Activated CD4-positive, alpha-beta T cell treated with anti-CD3 and anti-CD28 coated beads for 36 hours (primary cell): ENCODE measurements at places on chromosomes 12 and 14. TPM values are rescaled to one million over a fixed set of nuclear protein-coding genes. Genes with fewer than 3 reads are reported as not detected.

PMCH gene
- total RNA-seq: 0.57 TPM

RNASE3 gene
- total RNA-seq: not detected

SOX5 gene
- total RNA-seq: 1.1 TPM

FOXG1 gene
- not detected for total RNA-seq

FGD4 gene
- total RNA-seq: not detected

FBLN5 gene
- total RNA-seq: 4.7 TPM

FOXA1 gene
- 0.07 TPM for total RNA-seq

CD27 gene
- 116 TPM for total RNA-seq

EGLN3 gene
- total RNA-seq: 3.9 TPM

ACOT6 gene
- not detected for total RNA-seq

GNB3 gene
- 0.76 TPM for total RNA-seq

KRT71 gene
- not detected for total RNA-seq

GNS gene
- total RNA-seq: 19.9 TPM

ANKS1B gene
- total RNA-seq: 0.19 TPM

KRT82 gene
- total RNA-seq: not detected

NTN4 gene
- not detected for total RNA-seq

LMBR1L gene
- 48.0 TPM for total RNA-seq

DNA sequence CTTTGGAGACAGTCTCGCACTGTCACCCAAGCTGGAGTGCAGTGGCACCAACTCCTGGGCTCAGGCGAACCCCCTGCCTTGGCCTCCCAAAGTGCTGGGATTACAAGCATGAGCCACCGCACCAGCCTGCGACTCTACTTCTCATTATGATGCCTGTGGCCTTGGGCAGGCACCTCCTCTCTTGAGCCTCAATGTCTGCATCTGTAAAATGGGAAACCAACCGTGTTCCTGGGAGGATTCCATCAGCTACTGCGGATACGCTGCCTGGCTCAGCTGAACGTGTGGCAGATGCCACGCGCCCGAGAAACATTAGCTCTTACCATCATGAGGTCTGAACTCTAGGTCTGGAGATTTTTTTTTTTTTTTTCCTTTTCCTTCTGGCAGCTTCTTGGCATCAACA lies 5.8 kb downstream of the TESC start:
- no peak for DNase-seq

DNA sequence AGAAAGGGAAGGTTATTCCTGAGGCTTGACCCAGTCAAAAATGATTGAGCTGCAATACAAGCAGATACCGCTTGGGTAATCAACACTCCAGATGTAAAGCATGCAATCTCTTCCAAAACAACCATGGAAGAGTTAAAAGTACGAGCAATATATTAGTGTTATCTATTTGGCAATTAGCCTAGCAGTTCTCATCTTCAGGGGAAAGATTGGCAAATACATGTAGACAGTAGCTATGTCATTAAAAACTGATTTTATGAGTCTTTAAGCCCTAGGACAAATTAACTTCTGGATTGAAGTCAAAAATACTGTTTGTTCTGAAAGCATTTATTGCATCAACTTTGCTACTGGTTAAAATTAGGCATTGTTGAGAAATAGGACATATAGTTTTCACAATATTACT lies 9.3 kb upstream of the GYS2 start:
- DNase-seq: no peak

DNA sequence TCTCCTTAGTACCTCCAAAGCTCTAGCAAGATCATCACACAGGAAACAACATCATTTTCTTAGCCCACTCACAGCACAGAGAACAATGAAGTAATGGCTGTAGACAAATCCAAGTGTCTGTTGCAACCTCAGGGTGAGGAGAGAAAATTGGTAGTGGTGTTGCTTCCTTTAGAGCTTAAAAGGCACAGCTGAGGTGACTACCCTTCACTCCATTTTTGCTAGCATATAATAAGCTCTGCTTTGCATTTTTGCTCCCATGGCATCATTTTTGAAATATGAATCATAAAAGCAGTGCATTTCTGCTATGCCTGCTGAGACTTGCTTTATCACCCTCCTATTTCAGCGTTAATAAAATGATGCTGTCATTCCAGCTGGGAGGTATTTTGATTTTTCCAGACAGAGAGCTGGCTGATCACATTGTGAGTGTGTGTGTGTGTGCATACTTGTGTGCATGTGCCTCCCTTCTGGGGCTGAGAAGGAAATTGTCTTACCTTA lies 18.5 kb upstream of the PCNX1 start:
- DNase-seq: no peak

DNA sequence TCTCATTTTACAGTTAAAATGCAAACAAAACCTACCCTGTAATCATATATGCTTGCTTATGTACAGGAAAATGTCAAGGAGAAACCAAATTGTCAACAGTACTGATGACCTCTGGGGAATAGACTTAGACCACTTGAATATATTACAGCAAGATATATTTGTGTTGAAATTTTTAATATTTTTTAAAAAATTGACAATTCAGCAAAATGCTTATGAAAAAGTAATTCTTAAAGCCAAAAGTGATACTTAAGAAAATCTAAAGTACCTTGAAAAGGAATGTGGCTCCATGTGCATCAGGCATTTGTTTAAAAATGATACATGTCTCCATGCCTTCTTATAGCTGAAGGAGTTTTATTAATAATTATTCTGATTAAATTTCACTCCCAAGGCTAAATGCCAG lies 49.2 kb downstream of the PTPN21 start:
- no peak for DNase-seq

GRCh38 chr14:24145690-24146452 lies 539 bp downstream of the PSME2 start:
- no peak for DNase-seq

DNA sequence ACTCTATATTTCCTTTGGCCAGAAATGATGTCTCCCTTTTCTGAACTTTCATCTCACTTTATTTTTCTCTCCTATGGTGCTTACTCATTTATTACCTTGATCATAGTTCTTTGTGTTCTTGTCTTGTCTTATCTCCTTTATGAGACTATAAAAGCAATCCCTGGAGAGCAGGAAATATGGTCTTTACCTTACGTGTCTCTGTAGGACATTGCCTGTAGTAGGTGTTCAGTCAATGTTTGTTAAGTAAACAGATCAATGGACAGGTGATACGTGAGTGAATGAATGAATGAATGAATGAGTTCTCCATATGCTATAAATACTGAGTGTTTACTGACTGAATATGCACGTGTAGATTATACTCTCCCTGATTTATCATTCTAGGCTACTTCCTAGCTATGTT lies 193.7 kb upstream of the HMGA2 start:
- no peak for DNase-seq

DNA sequence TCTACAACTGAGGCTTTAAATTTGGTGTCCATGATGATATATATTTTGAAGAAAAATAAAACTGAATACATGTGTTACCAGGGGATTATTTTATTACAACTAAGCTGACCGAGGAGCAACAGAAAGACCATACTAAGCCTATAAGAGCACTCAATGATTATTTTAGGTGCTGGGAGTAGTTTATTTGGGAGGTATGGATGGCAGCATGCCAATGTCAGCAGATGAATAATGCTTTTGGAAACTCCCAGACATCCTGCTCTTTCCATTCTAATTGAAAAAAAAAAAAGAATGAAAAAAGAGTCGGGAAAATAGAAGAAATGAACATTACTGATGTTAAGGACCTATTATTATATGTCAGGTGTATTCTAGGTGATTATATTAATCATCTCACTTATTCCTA lies 441.2 kb downstream of the BTG1 start:
- DNase-seq: no peak

DNA sequence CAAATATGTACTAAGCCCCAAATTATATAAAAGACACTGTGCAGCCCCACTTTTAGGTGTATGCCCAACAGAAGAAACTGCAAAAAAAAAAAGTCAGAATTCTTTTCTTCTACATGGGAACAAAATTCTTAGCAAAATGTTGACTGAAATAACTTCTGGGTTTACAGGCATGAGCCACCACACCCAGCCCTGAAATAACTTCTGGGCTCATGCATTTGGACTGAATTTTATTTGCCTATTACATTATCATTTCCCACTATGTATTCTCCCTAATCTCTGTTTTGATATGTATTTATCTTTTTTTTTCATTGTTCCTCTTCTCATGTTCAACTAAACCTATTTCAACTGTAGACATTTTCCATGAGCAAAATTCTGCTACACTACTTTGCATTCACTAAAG lies 169.2 kb downstream of the GRIN2B start:
- no peak for DNase-seq

DNA sequence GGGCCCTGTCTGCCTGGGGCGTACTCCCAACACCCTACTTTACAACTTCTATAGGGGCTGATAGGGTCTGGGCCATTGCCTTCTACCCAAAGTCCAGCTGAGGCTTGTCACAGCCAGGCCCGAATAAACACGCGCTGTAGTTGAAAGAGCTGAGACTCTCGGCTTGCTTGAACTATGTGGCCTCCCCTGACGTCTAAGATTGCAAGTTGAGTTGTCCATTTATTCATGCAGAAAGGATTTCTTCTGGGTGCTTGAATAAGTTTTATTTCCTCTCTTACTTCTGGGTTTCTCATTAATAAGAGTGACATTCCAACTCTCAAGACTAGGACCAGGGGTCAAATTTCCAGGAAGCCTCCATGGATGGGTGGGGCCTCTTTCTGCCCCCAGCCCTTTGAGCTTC lies 74.4 kb upstream of the VRK1 start:
- no peak for DNase-seq

DNA sequence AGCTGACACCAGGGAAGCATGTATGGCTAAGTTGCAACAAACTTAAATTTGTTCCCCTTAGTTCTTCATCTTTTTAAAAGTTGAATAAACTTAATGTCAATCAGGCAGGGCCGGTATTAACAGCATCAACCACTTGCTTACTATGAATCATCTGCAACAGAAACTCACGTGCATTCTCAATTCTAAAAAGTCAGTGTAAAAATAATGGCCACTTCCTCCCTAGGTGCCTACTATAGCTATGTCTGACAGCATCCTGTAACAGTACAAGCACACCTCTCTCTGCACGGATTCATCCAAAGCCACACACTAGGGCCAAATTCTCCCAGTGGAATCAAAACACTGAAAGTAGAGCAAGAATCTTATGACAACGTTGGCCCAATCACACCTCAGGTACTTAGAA lies 48.6 kb downstream of the PPP1R36 start:
- no peak for DNase-seq

DNA sequence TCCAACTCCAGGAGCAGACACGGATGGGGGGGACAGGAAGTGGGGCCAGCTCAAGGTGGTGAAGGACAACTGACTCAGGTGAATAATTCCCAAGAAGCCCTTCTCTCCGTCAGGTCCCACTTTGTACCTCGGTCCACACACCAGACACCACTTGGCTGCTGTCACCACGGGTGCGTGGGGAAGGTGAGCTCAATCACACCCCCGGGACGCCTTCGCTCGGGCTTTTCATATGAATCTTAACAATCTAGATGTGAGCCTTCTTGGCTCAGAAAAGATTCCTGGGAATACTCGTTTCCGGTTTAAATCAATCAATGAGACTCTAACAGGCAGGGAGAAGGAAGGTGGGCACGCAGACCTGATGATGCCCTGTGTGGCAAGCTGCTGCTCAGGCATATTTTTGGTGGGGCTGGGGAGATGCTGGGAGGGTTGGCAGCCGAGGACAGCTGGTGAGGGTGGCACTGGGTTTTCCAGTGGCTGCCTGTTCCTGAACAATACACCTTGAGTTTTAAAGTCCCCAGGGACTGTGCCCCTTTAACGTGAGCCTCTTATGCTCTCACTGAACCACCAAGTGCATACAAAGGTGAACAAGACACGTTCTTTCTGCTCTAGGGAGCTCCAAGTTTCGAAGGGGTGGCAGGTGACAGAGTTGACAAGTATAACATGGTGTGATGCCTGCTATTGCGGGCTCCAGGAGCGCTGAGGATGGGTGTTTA lies 5.1 kb downstream of the TESC start:
- DNase-seq: no peak

GRCh38 chr14:61653507-61653906 lies 41.8 kb upstream of the HIF1A start:
- no peak for DNase-seq

GRCh38 chr14:45641541-45641940 lies 388.5 kb upstream of the MIS18BP1 start:
- DNase-seq: no peak

- no peak for DNase-seq
Observed at GRCh38 chr12:12495536-12495935, 67.1 kb downstream of the DUSP16 start.

- DNase-seq: no peak
Observed at GRCh38 chr14:69323999-69324282, 64.0 kb downstream of the GALNT16 start.

DNA sequence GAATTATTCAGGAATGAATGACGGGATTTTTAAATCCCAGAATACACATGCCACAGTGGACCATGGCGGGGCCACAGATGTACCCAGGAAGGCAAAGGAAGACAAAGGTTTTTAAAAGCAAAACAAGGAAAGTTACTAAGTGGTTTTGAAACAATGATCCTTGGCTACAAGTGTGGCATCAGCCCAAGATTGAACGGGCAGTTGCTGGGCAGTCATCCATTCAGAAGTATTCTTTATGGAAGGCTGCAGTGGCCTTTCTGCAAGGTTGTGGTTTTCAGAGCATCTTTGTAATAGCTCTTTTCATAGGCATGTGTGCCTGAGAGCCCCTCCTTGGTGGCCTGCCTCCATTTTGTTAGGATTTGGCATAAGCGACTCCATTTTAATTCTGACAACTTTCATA lies 13.4 kb upstream of the IFI27 start:
- DNase-seq: no peak

GRCh38 chr14:101072070-101072469 lies 168.5 kb upstream of the RTL1 start:
- no peak for DNase-seq

GRCh38 chr12:130922511-130922953 lies 31.2 kb upstream of the ADGRD1 start:
- no peak for DNase-seq

- no peak for DNase-seq
Observed at GRCh38 chr12:119715268-119715620, 47.3 kb downstream of the PRKAB1 start.

DNA sequence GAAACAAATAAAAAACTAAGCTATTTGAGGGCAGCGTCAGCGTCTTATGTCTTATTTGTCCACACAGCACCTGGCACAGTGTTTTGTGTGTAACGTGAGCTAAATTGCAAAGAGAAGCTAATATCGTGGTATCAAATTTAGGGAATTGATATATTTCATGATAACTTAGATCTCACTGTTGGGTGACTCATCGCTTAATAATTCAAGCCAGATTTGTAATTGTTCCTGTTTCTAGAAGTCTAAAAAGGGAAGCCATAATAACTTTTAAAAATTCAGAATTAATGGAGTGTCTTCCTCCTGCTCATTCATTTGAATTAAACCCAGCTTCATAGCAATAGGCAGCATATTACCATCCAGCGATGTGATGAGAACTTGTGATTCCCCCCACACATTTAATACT lies 214.7 kb downstream of the PDZRN4 start:
- DNase-seq: no peak

- DNase-seq: no peak
Observed at GRCh38 chr14:22313172-22313801, 275.7 kb downstream of the DAD1 start.
